Stimulated activated CD8-positive, alpha-beta memory T cell treated with anti-CD3 and anti-CD28 coated beads, Interleukin-2, amount 100 ng/mL, for 48 hours (primary cell): ENCODE measurements at places on chromosomes 2 and 18.

GRCh38 chr2:218168635-218169462, 2.1 kb upstream of the CXCR1 start:
- peak; percentile 32 for DNase-seq

DNA sequence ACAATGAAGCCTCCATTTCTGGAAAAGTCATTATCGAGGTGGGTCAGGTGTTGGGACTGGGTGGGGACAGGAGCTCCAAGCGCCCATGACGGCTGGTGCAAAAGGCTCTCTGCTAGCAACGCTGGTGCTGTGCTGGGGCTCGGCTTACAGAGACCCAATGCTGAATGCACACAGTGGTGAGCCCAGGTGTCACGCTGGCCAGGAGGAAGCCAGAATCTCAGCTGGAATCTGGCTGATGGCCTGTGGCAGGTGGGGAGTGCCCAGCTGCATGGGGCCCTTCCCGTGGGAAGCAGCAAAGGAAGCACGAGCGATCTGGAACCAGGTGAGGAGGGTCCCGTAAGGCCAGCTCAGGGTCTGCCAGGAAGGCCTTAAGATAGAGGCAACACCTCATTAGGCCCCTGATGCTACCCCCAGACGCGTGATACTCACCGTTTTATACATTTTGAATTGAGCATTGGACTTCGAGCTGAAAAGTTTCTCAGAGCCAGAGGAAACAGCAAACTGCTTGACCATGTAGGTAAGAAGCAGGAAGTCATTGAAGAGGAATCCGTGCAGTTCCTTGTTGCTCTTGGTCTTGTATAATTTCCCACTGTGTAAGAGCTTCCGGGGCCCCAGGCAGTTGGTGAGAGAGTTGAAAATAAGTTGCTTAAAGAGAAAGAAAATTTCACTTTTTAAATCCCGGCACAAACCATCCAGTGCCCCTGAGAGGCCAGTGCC, 34.7 kb downstream of the FAM228A start:
- DNase-seq: no peak

DNA sequence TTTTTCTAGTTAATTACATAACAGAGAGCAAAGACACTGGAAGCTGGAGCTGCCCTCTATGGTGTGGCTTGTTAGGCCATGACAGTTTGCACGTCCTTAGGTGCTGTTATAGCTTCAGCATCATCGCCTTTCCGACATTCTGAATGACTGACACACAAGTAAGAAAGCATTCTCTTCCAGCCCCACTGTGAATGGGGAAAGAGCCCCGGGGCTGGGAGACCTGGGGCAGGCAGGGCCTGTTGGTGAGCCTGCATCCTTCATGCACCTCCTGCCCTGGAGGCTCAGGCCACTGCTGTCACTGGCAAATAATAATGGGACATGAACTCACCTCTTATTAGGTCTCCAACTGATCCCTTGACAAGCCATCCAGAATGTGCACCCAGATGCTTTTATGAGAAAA, 71.8 kb downstream of the VAPA start:
- no peak for DNase-seq

GRCh38 chr2:66301022-66301766, 133.7 kb upstream of the MEIS1 start:
- no peak for DNase-seq

GRCh38 chr18:50075772-50076171, 119.2 kb downstream of the MYO5B start:
- no peak for DNase-seq

DNA sequence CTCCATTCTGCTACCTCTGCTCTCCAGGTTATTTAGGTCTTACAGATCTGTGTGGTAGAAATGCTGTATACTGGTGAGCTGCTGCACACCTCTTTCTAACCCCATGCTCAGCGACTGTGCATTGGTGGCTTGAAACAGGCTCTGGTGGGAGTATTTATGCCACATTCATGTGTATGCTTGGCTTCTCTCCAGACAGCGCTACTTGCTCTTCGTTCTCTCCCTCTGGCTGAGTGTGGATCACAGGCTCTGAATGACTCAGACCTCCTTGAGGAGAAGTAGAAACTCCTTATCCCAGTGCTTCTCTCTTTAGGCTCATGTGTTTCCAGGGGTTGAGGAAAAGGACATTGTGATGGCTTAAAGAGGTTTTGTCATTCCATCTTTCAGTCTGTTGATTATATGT, 54.9 kb downstream of the FHOD3 start:
- DNase-seq: no peak

- no peak for DNase-seq
Measured at GRCh38 chr2:231373786-231374349, 21.6 kb upstream of the B3GNT7 start.

DNA sequence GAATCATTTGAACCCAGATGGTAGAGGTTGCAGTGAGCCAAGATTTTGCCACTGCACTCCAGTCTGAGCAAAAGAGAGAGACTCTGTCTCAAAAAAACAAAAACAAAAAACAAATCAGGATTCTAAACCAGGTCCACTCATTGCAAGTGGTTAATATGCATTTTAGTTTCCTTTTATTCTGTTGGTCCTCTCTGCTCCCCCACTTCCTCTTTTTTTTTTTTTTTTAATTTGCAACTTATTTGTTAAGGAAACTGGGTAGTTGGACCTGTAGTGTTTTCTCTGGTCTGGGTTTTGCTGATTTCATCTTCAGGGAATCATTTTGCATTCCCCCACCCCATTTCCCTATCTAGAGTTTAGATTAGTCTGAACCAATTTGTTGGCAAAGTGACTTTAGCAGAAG, 14.0 kb downstream of the FER1L5 start:
- DNase-seq: no peak

DNA sequence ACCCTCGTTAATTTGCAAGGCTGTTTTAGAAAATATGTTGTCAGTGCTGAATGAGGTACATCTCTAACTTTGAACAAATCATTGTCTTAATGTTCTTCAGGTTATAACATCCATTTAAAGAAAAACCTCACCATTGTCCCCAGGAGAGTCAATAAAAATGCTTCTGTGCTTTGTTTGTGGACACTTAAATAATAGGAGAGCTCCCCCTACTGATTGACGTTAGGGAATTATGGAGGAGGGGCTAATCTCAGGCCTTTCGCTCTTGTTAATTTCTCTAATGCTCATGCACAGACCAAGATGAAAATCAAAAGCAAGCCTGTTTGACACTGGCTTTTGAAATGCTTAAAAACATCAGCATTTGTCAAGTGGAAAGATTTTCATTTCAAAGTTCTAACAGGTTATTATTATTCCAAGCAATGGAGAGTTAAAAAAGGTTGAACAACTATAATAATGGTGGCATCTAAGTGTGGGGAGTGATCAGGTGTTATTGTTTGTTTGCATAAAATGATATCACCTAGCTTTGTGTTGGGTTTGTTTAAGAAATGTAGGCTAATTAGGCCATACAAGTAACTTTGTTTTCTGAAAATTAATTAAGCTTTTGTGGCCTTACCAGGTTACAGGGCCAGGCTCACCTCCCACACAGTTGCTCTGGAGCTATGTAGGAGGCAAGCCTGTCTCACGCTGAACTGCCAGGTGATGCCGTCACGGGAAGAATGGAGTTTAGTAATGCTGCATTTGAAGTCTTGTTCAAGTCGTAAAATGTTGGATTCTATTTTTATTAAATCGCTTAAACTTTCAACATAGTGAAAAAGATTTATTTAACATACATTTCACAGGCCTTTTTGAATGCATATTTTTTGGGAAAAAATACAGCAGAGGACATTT, 51.7 kb upstream of the SMIM21 start:
- DNase-seq: no peak

DNA sequence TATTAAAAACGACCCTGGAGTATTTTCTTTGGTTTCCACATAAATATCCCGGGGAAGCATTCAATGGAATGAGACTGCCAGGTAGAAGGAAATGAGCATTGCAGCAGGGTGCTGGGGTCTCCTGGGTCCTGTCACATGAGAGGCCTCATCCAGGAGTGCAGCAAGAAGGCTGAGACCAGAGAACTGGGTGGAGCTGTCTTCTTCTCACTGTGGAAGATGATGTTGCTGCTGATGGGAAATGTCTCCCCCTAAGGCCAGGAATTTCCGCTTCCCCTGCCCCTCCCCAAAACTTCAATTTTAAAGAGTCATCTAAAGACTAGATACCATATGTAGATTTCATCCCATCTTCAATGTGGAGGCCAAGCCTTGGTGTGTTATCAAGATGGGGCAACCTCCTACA, 95.2 kb upstream of the SIX2 start:
- no peak for DNase-seq

DNA sequence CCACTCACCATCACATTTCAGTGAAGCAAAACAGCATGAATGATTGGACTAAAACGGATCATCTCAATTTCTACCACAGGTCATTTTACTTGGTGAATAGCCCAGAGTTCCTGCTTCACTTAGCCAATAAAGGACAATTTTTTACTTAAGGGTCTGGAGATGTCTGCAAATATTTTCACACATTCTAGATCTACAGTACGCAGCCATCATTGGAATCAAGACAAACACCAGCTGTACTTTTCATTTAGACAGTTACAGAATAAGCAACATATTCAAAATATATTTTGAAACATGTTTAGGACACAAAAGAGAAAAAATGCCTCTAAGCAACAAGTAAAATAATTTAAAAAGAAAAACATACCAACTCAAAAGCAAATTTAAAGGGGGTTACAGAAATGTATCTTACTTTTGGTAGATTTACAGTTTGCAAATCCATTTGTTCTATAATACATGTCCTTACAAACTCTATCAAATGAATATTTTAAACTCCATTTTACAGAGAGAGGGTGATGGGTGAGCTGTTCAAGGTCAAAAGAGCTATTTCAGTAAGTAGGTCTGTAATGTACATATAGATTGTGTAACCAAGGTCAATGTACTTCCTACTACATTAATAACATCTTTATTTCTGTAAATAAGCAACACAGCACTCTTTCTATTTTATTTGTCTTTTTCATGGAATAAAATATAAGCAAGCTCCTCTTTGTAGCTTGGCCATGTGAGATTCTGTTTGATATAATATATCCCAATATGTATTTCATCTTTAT, 13.4 kb downstream of the PPP1R1C start:
- DNase-seq: no peak

DNA sequence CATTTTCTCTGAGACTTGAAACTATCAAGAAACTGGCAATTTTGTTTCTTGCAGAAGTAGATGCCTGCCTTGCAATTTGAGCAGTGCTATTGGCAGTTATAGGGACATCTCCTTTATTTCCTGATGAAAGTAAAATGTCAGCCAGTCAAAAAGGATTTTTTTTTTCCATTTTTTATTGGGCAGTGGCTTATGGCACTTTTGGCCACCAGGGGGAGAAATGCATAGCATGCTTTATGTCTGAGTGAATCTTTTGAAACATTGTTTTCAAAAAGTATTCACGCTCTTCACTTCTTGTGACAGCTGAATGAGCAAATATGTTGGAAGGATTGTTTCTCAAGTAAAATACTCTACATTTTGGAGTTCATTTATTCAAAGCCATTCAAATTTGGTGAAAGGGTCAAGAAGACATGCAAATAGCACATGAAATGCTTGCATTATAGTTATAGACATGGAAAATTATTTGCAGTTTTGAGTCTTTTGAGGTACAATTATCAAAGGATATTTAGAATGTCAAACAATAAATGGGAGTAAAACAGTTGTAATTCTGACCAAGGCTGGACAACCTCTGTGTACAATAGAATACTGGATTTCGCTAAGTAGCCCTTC, 491.0 kb downstream of the CDH2 start:
- DNase-seq: no peak

GRCh38 chr2:113175042-113175628, 1.4 kb downstream of the PSD4 start:
- no peak for DNase-seq

- no peak for DNase-seq
Measured at GRCh38 chr18:23723121-23723520, 33.9 kb downstream of the LAMA3 start.

DNA sequence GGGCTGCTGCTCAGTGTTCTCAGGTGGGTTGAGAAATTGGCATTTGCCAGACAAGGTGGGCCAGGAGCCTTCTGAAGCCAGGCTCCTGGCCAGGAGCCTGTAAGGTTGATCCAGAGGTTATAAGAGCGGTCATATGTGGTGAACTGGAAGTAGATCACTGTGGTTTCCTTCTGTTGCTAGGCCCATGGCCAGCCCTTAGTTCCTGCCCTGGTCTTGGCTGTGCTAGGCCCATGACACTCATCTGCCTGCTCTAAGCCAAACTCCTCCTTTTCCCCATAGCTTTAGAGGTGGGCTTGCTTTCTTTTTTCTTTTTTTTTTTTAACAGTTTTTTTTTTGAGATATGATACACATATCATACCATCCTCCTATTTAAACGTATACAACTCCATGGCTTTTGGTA, 5.0 kb upstream of the MGAT5 start:
- DNase-seq: no peak

- DNase-seq: no peak
Measured at GRCh38 chr2:145221516-145221915, 701.6 kb upstream of the ZEB2 start.

- no peak for DNase-seq
Measured at GRCh38 chr2:152421521-152422370, 86.8 kb downstream of the FMNL2 start.

DNA sequence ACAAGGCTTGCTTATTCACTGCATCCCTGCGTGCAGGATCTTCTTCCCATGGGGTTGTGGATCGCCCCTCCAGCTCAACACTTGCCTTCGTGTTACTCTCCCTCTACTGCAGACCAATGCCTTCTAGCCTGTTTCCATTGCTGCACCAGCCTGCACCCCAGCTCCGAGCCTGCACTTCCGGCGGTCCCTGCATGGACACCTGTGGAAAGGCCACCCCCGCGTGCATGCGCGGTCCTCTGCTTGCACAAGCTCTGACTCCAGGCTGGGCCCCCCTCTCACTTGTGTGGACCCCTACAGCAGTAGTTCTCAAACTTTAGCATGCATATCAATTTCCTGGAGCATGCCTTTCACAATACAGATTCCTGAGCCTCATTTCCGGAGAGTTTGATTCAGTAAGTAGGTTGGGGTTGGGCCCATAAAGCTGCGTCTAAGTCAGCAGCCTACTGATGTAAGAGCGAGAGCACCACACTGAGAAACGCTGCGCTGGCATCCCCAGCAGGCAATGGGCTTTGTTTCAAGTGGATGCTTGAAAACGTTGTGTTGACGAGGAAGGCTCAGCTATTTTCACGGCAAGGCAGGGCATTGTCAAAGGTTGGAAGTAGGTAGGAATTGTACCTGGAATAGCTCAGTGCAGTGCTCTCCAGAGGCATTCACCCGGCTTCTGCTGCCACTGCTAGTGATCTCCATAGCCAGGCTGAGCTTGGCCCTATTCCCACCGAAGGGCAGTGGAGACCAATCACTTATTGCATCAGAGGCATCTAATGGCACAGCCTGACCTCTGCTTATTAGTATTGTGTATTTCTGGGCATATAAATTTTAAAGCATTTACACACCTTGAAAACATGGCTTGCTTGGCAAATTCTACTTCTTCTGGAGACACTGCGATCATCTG, 32.6 kb downstream of the CREG2 start:
- no peak for DNase-seq

GRCh38 chr2:143558665-143559064, 429.4 kb downstream of the ARHGAP15 start:
- no peak for DNase-seq

DNA sequence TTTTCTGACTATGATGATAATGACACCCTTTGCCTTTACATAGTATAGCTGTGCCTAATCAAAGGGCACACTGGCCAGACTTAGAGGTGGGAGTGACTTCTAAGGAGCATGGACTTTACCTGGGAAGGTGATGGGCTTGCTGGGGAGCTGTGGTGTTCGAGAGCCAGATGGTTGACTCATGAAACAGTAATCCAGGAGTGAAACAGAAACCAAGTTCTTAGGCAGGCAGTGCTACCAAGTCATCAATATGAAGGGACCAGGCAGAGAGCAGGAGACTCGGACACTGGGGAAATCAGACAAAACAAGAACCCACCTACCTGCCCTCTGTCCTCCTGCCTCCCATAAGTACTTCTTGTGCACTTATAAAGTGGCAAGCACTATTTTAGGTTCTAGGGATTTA, 430.4 kb downstream of the DLGAP1 start:
- no peak for DNase-seq
